ENCODE measurements at places on chromosomes 16 and 17.

DNA sequence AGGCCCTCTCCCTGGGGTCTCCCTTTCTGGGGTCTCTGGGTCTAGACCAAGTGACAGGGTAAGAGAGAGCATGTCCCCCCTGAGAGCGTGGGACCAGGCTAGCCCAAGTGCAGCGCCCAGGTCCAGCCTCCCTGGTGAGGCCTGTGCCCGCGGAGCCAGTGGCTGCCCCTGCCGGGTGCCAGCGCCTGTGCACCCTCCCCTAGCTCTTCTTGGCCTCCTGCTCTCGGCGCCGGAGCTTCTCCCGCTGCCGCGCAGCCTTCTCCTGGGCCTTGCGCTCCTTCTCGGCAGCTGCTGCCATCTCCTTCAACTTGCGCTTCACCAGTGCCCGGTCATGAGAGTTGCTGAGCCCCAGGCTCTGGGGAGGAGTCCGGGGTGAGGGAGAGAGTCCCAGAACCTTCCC is 17.3 kb downstream of the SAMD14 start:
- DNase-seq, result no peak

GRCh38 chr17:6365200-6365943 is 69.5 kb downstream of the AIPL1 start:
- no peak for DNase-seq

- no peak for DNase-seq
These were observed 81.7 kb upstream of the MSI2 start for GRCh38 chr17:57174591-57174990.

- DNase-seq, result no peak
These were observed 574.4 kb downstream of the WWOX start for GRCh38 chr16:78673884-78674283.

- DNase-seq, result no peak
These were observed 46.6 kb upstream of the GSG1L start for GRCh38 chr16:28110074-28110473.

- DNase-seq, result no peak
These were observed 21.4 kb downstream of the ENPP7 start for GRCh38 chr17:79752175-79752574.

GRCh38 chr17:9904277-9905077 is 594 bp downstream of the RCVRN start:
- DNase-seq, result no peak

DNA sequence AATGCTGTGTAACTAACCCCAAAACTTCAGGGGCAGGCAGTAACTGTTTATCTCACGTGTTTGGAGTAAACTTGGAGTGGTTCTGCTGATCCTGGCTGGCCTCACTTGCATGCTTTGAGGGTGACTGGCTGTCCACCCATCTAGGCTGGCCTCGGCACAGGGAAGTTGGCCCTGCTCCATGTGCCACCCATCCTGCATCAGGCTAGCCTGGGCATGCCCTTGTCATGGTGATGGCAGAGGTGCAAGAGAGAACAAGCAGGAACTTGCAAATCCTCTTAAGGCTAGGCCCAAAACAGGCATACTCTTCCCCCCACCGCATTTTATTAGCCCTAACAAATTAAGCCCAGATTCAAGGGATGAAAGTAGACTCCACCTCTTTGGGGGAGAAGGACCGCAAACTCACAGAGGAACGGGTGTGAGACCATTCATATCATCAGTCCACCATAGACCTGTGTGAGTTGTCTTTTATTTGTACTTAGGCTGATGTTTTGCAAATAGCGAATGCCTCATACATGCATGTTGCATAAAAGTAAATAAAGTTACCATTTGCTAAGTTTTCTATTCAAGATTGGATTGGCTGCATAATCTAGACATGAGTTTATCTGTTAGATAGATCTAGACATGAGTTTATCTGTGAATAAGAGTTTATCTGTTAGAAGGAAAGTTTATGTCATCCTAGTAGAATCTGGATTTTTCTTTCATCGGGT is 221.0 kb downstream of the CCDC182 start:
- no peak for DNase-seq

DNA sequence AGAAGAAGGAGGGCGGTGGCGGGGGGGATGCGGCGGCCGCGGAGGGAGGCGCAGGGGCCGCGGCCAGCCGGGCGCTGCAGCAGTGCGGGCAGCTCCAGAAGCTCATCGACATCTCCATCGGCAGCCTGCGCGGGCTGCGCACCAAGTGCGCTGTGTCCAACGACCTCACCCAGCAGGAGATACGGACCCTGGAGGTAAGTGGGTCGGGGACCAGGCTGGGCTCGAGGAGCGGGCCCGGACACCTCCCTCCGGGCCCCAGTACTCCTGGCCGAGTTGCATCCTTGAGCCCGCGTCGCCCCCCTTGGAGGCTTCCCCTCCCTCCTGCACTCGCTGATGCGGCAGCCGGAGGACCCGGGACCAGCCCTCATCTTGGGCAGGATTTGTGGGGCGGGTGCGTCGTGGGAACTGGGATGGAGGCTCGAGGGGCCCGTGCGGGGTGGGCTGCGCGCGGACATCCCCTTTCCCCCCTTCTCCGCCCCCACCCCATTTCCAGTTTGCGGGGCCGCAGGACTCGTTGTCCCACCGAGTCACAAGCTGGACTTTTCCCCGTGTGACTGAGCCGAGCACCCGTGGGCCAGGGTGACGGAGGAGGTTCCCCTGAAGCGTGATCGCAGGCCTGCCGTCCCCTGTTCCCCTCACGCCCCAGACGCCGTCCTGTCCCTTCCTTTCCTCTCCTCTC is 572 bp downstream of the KSR1 start:
- no peak for DNase-seq

GRCh38 chr17:59753522-59754467 is 46.3 kb downstream of the VMP1 start:
- no peak for DNase-seq

DNA sequence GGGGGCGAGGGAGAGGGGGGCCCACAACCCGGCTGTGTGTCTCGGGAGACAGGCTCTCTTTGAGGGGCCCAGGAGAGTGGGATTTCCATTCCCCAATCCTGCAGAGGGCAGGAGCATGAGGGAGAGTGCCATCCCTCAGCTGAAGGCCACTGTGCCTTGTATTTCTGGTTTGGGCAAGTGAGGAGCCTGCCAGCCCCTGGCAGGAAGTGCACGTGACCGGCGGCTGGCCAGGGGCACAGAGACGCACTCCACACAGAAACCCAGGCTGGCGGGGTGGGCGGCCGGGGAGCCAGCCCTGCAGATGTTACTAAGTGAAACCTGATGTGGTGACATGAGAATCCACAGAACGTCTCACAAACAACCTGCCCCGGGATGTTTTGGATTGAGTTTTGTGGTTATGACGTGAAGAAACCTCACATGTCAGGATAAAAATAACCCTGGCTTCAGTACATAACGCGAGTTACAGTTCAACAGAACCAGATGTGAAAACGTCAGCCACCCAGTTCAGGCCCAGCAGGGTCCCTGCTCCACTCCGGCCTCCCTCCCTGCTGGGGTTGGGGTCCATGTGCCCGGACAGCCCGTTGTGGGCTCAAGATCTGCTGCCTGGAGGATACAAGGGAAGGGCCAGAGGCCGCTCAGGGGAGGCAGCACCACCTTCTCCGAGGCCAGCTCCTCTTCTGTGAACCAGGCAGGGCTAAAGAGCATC is 51.7 kb upstream of the MTSS2 start:
- DNase-seq, result peak; percentile 39

DNA sequence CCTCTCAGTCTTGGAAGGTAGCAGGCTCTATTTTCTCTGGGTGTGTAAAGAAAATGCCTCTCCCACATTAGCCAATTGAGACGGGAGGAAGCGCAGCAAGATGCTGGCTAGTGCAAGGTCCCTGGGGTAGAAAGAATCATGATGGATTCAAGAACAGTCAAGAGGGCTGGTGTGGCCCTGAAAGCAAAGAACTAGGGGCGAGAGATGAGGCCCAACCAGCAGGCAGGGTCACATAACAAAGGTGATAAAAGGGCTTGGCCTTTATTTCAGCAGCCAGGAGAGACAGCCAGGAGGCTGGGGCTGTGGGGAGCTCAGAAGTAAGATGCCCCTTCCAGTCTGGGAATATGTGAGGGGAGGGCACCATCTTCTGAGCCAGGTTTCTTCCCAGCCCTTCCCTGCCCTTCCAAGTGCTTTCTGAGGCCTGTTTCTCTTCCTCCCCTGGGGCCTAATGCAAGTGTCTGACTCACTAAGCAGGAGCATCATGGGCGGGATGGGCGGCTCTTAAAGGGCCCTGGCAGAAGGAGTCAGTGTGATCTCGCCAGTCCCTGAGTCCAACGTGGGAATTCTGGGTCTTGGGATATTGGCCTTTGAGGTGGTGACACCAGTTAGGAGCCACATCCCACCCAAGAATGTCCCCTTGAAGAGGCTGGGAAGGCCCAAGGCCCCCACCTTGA is 3.9 kb upstream of the NLRC5 start:
- DNase-seq, result no peak

GRCh38 chr16:88337021-88337420 is 45.7 kb upstream of the ZNF469 start:
- no peak for DNase-seq

DNA sequence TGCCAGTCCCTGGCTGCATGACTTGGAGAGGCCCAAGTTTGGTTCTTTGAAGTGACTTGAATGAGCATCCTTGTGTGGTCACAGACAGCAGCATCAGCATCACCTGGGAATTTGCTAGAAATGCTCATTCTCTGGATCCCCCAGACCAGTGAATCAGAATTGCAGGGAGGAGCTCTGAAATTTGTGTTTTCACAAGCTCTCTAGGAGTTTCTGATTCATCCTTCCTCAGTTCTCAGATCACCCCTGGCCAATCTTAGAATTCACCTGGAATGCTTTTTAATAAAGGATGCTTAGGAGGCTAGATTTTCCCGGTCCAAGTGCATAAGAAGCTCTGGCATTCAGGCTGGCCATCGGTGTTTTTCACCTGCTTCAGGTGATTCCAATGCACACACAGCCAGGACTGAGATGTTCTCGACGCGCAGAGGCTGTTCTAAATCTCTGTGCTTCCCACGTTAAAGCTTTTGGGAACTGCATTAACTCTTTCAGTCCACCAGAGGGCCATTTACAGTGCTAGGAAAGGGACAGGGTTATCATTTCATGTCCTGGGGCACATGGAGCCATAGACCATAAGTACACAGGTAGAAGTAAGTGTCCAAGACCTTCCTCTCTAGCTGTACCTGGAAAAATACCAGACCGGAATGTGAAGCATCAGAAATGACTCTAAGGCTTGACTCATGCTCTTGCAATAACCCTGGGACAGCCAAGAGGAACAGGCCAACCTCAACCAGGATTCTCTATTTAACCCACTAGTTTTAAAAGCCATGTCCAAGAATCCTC is 85.7 kb upstream of the XYLT1 start:
- no peak for DNase-seq

DNA sequence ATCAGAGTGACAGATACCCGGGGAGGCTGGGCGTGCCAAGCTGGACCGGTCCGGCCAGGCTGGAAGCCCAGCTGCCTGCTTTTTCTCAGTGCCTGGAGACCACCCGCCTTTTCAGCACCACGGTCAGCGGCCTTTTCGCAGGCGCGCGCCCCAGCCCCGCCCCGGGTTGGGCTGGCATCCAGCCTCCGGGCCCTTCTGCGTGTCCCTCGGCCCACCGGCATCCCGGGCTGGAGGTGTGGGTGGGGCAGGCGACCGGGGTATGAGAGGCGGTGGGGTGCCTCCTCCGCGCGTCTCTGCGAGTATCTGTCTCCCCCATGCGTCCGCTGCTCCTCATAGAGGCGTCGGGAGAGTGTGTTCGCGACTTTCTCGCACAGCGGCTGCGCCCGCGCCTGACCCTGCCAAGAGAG is 102.5 kb downstream of the MRM1 start:
- DNase-seq, result peak; percentile 6

Data from activated CD4-positive, CD25-positive, alpha-beta regulatory T cell treated with anti-CD3 and anti-CD28 coated beads, Interleukin-2, amount 50 U/mL, for 16 hours (primary cell).